ENCODE measurements at places on chromosomes 13 and 19.

DNA sequence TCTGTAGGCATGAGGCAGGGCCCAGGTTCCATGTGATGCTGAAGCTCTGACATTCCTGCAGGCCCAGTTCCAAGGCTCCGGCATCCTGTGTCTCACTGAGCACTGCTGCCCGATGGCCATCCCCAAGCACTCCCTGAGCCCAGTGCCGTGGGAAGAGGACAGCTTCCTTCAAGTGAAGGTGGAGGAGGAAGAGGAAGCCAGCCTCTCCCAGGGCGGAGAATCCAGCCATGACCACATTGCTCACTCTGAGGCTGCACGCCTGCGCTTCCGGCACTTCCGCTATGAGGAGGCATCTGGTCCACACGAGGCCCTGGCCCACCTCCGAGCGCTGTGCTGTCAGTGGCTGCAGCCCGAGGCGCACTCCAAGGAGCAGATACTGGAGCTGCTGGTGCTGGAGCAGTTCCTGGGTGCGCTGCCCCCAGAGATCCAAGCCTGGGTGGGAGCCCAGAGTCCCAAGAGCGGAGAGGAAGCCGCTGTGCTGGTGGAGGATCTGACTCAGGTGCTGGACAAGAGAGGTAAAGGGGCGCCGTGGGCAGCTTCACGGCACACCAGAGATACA is 8.0 kb downstream of the ZSCAN22 start:
- DNase-seq = no peak

DNA sequence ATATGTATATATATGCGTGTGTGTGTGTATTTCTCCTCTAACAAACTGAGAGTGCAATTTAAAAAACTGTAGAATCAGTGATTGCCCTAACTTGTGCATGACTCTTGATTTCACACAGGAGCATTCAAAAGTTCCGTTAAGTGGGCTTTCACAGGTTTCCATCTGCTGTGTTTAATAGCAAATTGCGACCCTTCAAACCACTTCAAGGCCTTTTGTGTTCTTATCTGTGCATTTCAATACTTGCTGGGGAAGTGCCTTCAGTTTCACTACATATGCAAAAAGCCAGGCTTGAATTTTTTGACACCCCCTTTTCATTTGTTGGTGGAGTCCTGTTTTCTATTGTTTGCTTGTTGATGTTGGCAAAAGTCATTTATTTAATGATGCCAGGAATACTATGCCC is 158.0 kb downstream of the TM9SF2 start:
- DNase-seq = no peak

DNA sequence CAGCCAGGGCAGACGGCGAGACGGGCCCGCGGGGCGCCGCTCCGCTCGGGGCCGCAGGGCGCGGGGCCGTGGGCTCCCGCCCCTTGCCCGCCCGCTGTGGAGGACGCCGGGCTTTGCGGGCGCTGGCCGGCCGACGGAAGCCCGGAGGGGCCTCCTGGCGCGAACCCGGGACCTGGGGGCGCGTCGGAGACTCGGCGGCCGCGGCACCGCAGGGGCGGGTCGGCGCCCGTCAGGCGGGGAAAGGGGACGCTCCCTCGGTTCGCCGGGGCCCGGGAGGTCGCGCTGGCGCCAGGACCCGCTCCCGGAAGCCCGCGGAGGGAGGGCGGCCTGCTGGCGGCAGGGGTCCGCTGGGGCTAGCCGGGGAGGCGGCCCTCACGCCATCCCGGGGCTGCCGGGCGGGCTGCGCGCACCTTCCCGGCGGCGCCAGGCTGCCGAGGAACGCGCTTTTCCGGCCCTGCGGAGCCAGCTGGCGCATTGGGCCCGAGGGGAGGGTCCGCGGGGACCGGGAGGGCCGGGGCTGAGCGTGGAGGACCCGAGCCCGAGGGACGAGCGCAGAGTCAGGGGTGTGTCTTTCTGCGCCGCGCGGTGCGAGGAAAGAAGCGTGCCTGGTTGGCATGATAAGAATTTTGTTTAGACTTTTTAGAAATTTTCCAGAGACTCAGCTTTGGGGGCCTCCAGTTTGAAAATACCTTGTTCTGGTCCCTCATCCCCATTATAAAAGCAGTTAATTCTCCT is 511 bp downstream of the GARRE1 start:
- DNase-seq = no peak

DNA sequence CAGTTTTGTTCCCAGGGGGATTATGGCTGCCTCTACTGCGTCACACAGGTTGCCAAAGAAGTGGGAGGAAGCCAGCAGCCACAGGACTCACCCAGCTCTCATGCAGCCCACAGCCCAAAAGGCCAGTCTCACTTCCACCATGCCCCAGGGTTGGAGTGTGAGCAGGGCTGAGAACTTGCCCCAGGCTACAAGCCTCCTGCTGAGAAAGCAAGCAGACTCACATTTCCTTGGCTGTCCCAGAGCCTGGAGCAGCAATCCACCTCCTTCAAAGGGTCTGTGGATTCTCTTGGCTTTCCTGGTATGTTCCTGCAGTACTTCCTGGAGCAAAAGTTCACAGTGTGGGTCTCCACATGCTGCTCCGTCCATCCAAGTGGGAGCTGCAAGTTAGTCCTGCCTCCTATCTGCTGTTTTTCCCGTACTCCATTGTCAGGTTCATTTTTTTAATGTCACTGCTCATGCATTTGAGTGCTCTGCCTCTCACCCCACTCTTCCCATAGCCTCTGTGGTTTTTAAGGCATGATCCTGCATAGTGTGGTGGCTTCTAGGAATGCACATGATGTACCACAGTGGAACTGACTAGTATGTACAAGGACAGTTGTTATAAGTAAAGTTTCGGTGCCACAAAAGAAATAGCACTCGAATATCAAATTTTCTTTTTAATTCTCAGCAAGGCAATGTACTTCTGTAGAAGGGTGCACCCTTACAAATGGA is 56.2 kb upstream of the ARHGEF7 start:
- DNase-seq = no peak

DNA sequence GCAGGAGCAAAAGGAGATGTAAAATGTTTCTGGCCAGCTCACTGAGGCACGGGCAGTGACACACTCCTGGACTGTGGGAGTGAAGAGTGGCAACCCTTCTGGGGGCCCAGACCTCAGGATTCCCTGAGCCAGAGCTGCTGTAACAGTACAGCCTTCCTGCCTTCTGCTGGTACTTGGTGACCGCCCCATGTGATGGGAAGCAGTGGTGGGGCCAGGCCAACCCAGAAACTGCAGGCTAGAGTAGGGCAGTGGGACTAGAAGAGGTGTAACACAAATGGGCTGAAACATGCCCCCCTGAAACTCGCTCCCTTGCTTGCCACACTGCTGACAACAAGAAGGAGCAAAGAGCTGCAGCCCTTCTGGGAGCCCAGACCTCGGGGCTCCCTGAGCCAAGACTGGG is 217.1 kb upstream of the TRPC4 start:
- DNase-seq = no peak

DNA sequence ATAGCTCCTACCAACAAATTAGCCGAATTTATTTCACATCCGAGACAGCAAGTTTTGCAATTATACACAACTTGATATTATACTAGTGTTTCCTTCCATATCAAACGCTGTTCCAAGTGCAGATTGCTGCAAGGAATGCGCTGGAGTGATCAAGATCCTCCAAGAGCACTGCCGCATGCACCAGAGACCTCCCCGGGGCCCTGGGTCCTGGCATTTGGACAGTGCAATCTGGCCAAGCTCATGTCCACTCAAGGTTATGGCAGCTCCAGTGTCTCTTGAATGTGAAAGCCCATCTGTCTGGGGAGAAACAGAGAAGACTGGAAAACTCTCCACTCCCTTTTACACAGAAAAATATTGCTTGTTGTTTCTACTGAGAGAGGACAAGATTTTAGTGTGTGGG is 111.9 kb downstream of the HSPH1 start:
- DNase-seq = no peak

DNA sequence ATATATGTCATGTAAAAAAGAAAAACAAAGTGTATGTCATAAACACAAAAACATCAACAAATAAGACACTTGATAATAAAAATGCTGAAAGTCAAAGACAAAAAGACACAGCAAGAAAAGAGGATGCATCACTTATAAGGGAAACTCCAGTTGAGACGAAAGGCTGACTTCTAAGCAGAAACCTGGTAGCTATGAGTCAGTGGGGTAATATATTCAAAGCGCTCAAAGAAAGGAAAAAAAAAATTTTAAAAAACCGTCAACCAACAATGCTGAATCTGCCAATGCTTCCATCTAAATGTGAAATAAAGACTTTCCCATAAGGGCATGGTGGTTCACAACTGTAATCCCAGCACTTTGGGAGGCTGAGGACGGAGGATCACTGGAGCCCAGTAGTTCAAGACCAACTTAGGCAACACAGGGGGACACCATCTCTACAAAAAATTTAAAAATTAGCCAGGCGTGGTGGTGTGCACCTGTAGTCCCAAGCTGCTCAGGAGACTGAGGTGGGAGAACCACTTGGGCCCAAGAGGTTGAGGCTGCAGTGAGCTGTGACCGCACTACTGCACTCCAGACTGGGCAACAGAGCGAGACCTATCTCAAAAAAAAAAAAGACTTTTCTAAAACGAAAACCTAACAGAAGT is 24.0 kb downstream of the USP12 start:
- DNase-seq = no peak

- no peak for DNase-seq
These were observed at the start of gene MAP4K1 for GRCh38 chr19:38617764-38618589. Gene MAP4K1, minus strand, starts transcription at chr19:38617953. Its CDS starts 58 bp downstream, at chr19:38617895.

DNA sequence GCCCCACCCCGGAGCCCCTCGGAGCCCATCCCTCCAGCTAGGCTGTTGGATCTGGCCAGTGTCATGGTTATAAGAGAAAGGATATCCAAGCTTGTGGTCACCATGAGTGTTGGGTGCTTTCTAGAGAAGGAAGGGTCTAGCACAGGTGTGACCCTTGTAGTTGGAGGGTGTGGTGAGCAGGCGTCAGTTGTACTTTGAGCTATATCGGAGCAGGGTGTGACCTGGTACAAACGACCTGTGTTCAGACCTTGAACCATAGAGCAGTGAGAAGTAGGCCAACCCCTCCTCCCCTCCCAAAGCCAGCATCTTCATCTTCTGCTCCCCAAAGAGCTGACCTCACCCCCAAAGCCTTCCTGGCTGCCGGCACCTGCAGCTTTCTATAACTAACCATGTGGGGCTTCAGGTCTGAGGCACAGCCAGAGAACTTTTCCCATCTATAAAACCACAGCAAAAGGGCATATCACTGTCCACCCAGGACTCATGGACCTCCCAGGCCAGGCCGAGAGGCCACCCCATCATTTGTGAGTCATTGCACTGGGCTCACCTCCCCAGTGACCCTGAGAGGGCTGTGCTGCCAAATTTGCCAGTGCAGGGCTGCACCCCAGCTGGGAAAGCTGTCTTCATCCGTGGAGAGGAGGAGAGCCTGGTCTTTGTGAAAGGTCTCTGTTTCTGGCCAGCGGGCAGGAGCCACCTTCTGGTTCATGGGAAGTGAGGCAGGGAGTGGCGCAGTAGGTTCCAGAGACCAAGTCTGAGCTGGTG is 14.2 kb downstream of the RAB8A start:
- DNase-seq = no peak

DNA sequence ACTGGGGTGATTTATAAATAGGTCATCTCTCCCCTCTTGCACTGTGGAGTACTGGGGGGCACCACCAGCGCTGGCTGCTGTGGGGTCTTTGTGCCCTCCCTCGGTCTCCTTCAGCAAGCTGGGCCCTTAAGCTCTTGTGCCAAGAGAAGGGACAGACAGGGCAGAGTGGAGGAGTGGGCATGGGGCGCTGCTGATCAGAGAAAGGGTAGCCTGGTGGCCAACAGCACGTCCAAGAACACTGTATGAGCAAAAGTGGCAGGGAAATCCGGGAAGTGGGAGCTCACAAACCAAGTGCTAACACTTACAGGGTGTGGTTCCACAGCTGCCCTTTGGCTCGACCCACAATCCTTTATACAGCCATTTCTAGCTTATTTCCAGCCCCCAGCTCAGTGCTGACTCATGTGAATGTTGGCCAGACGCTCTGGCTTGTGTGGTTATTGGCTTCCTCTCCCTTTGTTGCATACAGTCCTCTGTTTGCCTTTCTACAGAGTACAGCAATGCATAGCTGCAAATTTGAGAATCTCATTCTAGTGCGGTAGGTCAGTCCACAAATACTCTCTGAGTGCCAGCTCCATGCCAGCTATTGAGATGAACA is 298.8 kb downstream of the SHISA2 start:
- DNase-seq = no peak

DNA sequence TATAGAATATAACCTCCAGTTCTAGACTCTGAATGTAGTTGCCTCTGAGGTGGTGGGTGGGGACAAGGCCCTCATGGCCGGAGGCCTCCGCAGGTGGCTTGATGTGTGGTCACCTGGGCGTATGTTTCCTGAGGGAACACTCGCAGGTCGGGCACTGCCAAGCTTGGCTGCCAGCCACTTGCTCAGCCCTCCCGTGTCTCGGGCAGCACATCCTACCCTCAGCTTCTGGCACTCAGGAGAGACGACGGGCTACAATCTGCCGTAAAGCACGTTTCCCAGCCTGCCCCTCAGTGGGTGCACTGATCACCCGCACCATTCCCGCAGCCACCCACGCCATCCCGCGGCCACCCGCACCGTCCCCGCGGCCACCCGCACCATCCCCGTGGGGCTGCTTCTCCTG is 15.2 kb downstream of the THOP1 start:
- DNase-seq = no peak

- no peak for DNase-seq
These were observed 40.3 kb upstream of the ARHGEF7 start for GRCh38 chr13:111074826-111075225.

GRCh38 chr19:41136636-41137455 is 22.6 kb downstream of the CYP2F1 start:
- DNase-seq = no peak

DNA sequence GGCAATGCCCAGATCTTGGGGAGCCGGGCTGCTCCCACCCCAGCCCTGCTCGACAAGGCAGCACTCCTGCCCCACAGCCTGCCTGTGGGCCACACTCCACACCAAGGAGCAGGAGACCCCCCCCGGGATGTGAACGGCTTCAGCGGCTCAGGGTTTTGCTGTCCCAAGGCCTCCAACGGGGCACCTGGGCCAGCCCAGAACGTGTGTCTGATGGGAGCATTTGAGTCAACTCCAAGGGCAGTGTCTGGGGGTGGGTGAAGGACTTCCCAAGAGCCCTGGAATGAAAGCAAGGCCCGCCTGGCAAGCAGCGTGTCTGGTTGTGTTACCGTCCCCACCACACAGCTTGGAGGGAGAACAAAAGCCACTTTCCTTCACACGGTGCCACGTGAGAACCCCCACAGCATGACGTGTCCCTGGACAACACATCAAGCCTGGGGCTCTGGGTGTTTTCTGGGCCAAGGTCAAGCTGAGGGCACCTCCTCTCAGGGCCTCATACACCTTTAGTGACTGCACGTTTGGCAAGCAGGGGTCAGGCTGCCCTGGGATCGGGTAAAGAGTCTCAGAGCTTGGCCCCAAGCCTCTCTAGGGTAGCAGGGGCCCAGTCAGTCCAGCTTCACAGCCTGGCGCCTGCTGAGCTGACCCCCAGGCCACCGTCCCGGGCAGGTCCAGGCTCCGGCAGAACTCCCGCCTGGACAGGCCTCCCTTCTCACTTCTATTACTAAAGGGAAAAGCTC is 6.0 kb downstream of the C13orf46 start:
- DNase-seq = no peak
